Activated T-cell treated with anti-CD3 and anti-CD28 coated beads for 24 hours (primary cell): ENCODE measurements at places on chromosomes 1 and 21.

GRCh38 chr1:219837274-219837993 lies 90.9 kb downstream of the SLC30A10 start:
- DNase-seq, result no peak

DNA sequence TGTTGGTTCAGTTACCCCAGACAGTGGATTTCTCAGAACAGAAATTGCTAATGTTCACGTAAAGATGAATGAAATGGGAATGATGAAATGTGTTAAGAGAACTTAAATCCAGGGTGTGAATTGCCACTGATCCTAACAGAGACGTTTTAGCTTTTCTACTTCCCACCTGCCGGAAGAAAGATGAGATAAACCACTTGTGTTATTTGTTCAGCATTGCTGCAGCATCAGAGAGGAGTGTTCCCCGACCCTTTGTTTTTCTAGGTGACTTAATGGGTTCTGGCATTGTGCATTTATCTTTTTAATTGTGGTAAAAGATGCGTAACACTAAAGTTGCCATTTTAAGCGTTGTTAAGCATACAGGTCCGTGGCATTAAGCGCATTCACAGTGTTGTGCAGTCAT lies 122.3 kb downstream of the GALNT2 start:
- no peak for DNase-seq

GRCh38 chr1:234619794-234620247 lies 9.8 kb upstream of the IRF2BP2 start:
- DNase-seq, result no peak

- no peak for DNase-seq
Observed at GRCh38 chr1:196423612-196424011, 184.6 kb downstream of the KCNT2 start.

GRCh38 chr1:234722904-234723720 lies 113.1 kb upstream of the IRF2BP2 start:
- DNase-seq, result peak; percentile 71

DNA sequence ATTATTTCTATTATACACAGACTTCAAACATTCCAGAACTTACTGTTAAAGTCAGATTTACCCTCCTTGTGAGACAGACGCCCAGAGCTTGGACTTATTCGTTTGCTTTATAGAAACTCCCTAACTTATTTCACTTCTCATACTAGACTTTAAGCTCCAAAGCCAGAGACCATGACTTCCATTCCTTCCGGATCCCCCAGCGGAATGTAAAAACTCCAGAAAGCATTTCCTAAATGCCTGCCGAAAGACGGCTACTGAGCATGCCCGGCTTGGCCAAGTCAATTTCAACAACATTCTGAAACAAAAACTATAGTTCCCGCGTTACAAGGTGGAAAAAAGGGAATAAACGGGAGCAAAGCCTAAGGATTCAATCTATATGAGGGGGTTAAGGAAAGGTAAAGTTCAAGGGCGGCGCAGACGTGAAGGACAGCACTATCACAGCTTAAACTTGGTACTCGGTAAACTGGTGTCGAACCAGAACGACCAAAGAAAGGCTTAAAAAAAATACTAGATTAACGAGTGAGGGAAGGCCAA lies 1.1 kb downstream of the USP48 start:
- DNase-seq, result peak; percentile 15

- no peak for DNase-seq
Observed at GRCh38 chr1:24737368-24738117, 7.7 kb upstream of the CLIC4 start.

GRCh38 chr1:1121611-1122077 lies 5.8 kb upstream of the C1orf159 start:
- DNase-seq, result no peak

GRCh38 chr1:228099331-228099732 lies 3.8 kb downstream of the C1orf35 start:
- no peak for DNase-seq

DNA sequence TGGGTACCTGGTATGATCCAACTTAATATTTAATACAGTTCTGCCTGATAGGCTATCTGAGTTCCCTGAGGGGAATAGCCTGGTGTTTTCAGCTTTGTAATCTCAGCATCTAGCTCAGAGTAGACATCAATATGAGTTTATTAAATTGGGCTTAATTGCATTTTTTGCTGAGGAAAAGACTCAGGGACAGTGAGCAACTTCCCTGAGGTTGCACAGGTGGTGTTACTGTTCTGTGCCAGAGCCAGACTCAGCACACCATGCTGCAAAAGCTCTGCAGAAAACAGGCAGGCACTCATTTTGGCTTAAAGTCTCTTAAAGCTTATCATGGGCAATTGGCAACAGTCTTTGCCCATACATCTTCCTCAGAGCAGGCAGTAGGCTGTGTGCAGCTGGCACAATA lies 90.5 kb upstream of the JUN start:
- DNase-seq, result no peak

DNA sequence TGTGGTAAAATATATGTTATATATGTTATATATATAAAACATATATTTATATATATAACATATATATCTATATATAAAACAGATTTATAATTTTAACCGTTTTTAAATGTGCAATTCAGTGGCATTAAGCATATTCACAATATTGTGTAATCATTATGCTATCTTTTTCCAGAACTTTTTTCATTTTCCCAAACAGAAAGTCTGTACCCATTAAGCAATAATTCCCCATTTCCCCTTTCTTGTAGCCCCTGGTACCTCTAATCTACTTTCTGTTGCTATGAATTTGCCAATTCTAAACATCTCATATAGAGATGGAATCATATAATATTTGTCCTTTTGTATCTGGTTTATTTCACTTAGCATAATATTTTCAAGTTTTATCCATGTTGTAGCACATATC lies 10.7 kb upstream of the ARHGEF11 start:
- DNase-seq, result no peak

DNA sequence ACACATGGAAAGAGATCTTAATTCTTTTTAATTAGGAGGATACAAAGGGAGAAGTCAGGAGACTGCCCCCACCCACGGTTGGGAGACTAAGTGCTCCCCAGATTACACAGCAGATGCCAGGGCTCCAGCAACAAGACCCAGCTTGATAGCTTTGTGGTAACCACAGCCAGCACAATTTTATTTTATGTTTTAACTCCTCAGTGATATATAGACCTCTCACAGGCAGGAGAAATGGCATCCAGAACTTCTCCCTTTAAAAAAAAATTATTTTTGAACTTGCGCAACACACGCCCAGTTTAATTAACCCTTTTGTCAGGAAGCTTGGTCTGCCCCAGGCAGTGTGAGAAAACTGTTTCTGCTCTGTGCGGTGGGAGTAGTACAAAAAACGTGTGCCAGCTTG lies 62.6 kb upstream of the ACOT11 start:
- DNase-seq, result no peak

DNA sequence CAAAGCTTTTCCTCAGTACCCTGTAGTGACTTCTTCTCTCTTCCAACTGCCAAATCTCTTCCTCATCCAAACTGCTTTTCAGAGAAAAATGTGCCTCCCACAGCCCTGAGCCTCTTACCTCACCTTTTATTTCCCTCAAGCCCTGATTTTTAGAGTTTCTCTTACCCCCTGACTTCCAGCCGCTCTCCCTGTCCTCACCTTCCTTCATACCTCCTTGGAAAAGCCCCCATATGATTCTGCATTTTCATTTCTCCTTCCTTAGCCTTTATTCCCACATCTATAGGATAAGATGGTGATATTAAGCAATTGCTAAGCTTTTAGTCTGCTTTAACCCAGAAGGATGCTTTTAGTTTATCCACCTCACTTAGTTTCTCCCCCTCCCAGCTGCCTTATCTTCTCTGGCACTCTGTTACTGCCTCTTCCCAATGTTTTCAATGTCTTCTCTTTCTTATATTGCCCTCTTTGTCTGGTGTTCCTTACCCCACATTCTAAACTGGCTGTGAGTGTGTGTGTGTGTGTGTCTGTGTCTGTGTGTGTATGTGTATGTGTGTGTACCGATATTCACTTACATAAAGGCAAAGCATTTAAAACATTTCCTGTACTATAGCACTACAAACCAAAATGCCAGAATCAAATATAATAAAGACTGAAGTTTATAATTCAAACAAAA lies at the start of gene CD1B:
TSS of gene CD1B (minus strand) at position 51 of the 670 bp plus-strand sequence. CDS start 108 bp downstream, outside the sequence.
- DNase-seq, result no peak

DNA sequence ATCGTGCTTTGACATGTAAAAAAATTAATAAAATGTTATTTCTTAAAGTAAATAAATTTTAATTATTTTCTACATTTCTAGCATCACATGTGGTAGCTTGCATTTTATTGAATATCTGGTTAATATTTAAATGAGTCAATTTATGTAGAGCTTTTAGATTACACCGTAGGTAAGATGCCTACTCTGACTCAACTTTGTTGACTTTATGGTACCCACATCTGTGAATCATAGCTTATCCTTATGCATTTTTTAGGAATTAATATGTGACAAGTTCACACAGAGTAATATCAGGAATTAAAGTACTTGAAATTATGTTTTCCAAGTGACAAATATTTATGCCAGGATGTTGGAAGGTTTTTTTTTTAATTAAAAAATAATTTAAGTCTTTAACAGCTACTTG lies 120.7 kb downstream of the LEPR start:
- DNase-seq, result no peak

DNA sequence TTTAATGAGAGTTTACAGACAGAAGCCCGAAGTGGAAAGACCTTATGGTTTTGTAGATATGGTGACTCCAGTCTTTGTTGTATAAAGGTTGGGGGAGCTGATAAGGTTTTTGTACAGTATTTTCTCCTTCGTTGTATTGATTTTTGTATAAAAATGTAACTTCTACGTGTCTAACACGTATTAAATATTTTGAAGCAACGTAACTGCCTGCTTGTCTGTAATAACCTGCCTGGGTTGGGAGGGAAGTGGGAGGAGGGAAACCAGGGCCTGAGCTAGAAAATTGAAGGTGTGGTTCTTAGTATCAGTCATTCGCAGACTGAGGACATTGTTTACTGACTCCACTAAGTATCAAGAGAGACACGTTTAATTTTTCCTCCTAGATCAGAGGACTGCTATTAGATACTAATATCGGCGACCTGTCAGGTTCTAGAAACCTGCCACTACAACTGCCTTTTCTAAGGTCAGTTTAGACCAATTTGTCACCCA lies 2.2 kb downstream of the IER5 start:
- no peak for DNase-seq

GRCh38 chr1:212256369-212256768 lies 28.8 kb upstream of the PPP2R5A start:
- no peak for DNase-seq
